ENCODE measurements at places on chromosomes 2 and 18.

GRCh38 chr2:142707318-142707717 lies 170.1 kb upstream of the KYNU start:
- DNase-seq: no peak

DNA sequence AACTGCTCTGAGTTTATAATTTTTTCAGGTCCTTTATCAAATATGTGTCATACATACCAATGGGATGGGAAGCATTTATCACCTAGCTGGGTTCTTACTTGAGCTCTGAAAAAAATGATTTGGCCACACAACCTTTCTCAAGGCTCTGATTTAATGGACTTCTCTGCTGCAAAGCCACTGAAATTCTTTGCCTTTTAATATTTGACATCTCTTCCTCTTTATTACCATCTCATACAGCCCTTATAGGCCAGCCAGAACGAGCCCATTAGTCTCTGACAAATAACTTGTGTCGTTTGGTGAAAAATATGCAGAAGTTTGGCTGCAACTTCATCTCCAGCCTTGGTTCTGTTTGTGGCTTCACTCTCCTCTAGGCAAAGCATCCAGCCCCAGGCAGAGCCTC lies 249.1 kb downstream of the ATAD2B start:
- DNase-seq: no peak

DNA sequence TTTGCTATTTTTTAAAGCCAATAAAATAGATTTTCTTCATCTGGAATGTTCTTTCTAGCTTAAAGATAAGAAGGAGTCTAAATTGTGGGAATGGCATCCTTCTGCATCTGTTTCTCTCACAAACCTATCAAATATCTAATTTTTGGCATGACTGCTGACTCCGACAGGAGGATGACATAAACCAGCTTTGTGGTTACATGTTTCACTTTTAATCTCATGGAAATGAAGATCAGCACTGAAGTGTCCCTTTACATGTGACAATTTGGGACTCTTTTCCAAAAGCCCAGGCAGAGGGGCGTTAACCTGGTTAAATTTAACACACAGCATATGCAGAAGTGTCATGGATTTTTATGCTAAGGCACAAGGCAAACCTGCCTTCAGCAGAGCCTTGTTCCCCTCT lies 694.7 kb downstream of the ARHGAP15 start:
- DNase-seq: no peak

GRCh38 chr2:141946016-141946415 lies 184.8 kb downstream of the LRP1B start:
- no peak for DNase-seq

DNA sequence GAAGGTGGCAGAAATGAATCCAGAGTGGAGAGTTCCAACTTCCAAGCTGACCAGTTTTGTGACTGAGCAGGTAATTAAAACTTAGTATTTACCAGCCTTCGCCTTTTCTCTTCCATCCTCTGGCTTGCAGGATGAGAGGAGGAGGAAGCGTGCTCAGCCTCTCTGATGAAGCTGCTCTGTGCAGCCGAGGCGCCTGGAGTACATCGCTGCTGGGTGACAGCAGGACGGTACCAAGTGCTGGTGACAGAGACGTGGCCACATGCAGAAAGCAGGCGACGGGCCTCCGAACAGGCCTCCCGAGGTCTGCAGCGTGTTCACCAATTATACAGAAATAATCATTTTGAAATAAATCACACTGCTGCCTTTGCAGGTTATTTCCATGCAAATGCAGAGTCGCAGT lies 95.0 kb downstream of the MBP start:
- no peak for DNase-seq

GRCh38 chr2:104844807-104845551 lies 8.9 kb upstream of the POU3F3 start:
- peak; percentile 88 for DNase-seq

- no peak for DNase-seq
Observed at GRCh38 chr18:13501891-13502290, 224.5 kb downstream of the FAM210A start.

GRCh38 chr2:147353072-147353381 lies 491.8 kb upstream of the ACVR2A start:
- DNase-seq: no peak

DNA sequence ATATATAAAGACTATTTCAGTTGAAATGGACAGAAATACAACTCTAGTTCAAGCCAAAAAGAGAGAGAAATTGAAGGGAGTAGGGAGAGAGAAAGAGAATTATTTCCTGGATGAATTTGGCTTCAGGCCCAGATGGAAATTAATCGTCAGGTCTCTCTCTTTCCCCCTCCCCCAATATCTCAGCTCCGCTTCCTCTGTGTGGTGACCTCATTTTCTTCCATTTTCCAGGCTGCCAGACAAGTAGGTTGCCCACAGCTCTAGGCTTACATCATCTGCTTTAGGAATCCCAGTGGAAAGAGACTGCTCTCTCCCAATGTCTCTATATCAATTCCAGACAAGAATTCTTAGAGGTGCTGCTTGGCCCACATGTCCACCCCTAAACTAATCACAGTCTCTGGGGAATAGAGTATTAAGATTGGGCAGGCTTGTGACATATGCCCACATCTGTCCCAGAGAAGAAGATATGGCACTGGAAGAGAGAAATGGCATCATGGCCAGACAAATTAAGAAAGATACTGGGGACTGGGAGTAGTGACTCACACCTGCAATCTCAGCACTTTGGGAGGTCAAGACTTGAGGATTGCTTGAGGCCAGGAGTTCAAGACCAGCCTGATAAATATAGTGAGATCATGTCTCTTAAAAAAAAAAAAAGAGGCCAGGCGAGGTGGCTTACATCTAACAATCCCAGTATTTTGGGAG lies 37.2 kb upstream of the CFAP36 start:
- DNase-seq: peak; percentile 78

DNA sequence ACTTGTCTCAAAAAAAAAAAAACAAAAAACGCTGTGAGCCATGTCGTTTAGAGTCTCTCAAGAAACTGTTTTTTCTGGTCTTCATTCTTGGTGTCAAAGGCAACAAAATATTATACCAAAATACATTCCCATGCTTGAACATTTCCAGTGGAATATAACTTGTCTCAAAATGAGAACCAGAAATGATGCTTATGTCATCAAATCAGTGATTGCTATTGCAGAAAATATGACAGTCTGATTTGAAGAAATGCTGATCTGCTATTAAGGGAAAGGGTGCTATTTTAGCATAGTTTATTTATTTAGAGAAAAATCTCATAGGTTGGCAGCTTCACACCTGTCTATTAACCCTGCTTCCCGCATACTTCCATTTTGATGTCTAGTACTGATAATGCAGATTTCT lies 82.4 kb upstream of the ACSL3 start:
- no peak for DNase-seq

GRCh38 chr2:48779019-48779716 lies 23.6 kb upstream of the LHCGR start:
- DNase-seq: no peak

DNA sequence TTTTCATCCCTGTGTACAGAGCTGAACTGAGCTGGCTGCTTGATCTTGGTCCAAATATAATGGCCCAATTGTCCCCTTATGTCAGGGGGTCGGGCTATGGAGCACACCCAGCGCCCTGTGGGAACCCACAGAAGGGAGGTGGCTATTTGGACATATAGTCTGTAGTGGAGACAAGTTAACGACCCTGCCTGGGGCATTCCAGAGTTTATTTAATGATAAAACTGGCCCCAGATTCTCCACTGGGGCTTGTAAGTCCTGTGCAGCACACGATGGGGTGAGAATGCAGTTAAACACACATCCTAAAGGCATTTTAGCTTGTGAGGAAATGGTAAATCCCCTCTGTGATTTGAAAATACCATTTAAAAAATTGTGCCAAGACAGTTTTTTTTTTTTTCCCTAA lies 72.9 kb downstream of the QPCT start:
- DNase-seq: peak; percentile 2

DNA sequence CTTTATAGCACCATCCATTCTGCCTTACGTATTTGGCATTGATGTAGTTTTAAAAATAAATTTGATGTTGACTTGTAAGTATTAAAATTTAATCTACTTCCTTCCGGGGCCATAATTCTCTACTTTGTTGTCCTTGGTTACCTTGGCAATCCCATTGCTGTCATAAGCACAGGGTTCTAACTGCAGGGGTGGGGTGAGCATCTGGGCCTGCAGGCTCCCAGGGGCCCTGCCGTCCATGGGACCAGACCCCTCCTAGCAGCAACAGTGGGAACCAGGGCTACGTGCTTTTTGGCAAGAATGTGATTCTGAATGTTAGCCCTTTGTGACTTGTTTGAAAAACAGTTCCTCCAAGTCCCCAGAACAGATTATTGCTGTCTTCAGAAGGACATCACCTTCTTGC lies 4.9 kb downstream of the ASAP2 start:
- DNase-seq: no peak

- DNase-seq: no peak
Observed at GRCh38 chr2:82690757-82691411, 1768.2 kb downstream of the SUCLG1 start.

DNA sequence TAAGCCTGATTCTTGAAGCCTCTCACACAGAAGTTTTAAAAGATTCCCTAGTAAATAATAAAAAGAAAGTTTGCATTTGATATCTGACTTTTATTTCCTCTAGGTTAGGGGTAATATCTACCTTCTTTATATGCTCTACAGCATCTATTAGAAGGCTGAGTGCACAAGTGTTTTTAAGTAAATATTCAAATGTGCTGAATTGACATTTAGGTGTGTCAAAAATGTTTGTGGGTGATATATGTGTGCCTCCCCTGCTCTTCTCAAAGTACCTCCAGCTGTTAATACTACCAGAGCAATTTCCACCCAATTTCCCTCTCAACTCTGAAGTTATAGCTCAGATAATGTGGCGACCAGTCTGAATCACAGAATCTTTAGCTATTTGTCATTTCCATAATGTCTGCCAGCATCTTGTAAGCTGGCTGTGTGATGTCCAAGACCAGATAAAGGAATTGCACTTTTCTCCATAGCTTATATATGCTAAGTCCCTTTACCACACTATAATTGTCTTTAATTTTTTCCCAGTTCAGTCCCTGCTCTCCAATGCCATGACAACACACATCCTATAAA lies 24.4 kb upstream of the ERMN start:
- no peak for DNase-seq

- no peak for DNase-seq
Observed at GRCh38 chr2:24930768-24931167, 10.7 kb upstream of the ADCY3 start.

DNA sequence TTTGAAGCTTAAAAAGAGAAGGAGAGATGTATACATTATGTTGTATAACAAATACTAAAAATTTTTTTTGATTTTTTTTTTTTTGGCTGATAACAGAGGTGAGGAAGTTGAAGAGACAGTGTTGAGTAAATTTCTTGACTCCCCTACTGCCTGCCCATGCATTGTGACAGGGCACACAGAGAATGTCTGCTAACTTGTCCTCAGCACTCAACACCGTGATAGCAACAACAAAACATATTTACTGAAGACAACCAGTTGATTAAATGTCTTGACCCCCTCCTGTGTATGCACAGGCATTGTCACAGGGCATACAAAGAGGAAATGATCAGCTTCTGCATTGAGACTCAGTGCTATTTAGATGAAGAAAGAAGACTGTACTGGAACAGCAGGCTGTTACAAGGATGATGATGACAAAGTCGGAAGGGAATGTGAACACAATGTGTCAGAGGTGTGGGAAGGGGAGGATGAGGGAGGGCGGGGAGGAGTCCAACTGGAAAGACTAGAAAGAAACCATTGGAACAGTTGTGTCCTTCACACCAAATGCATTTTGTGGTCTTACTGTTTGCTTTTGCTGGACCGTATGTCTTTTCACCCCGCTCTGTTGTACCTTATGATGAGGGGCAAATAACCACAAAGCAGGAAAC lies 89.5 kb downstream of the CERS6 start:
- no peak for DNase-seq

DNA sequence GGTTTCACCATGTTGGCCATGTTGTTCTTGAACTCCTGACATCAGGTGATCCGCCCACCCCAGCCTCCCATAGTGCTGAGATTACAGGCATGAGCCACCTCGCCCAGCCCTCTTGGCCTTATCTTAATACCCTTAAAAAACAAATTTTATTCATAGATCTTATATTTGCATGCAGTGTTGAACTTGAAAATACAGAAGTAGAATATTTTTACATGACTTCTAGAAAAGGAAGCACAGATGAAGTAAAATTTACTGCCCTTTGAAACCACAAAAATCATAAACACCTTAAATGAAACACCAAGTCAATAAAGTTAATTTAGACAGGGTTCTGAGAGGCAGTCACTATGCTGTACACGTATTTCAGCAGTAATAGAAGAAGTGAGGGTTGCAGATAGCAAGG lies 145.7 kb downstream of the CERS6 start:
- no peak for DNase-seq

GRCh38 chr2:7730449-7730848 lies 813.2 kb downstream of the RNF144A start:
- DNase-seq: no peak

GRCh38 chr2:107743274-107743673 lies 83.4 kb upstream of the RGPD4 start:
- DNase-seq: no peak

DNA sequence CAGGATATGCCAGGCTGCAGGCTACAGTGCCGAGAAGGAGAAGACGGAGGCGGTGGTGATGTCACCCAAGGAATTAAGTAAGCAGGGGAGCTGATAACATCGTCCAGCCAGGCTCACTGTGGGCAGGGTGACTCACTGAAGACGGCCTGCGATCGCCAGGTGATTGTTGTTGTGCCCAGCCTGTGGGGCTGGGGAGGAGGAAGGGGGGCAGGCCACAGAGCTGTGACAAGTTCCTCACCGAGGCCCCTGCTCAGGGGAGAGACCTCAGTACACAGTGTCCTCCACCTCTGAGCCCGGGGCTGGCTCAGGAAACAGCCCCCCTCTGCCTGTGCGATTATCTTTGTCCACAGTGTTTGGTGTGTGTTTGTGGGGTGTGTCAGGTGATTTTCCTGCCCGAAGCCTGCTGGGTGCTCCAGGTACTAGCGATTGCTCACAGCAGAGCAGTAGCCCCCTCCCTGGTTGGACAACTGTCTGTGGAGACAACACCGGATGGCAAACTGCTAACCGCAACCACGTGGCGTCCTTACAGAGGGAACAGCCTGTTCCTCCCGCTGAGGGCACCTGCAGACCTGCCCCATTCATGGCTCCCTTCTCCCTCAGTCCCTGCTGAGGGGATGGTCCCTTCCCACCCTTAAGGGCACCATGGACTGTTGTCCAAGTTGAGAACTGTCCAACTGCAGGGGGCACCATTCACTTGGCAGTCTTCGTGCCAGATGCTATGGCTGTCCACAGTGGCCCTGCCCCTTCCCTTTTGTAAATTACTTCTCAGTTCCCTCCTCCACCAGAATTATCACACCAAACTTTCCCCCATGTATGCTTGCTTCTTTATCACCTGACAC lies 95.1 kb downstream of the ZFP36L2 start:
- DNase-seq: no peak

GRCh38 chr18:31553800-31554199 lies 37.9 kb upstream of the TTR start:
- no peak for DNase-seq

DNA sequence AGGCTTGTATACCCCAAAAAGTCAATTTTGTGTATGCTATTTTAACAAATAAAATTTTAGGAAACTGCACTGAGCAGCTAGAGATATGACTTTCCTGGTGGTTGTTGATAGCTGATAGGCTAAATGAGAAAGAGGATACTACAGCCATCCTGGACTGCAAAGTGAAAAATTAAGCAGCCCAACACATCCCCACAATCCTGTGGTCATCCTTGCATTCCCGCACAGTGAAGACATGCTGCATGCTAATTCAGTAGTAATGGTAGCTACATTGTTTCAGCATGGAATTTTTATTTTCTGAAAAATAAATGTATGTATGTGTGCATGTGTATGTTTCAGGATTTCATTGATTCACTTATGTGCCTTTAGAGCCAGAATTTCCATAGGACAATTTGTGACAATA lies 124.2 kb upstream of the CCDC68 start:
- no peak for DNase-seq

- DNase-seq: no peak
Observed at GRCh38 chr2:143263066-143263625, 133.9 kb downstream of the ARHGAP15 start.

All from retina (tissue), 1 donor.